ENCODE measurements at places on chromosomes 12 and 14.

- DNase-seq: no peak
These were observed 53.3 kb downstream of the TMTC1 start for GRCh38 chr12:29730481-29730880.

GRCh38 chr14:83287300-83287699 lies 1753.6 kb upstream of the SEL1L start:
- no peak for DNase-seq

DNA sequence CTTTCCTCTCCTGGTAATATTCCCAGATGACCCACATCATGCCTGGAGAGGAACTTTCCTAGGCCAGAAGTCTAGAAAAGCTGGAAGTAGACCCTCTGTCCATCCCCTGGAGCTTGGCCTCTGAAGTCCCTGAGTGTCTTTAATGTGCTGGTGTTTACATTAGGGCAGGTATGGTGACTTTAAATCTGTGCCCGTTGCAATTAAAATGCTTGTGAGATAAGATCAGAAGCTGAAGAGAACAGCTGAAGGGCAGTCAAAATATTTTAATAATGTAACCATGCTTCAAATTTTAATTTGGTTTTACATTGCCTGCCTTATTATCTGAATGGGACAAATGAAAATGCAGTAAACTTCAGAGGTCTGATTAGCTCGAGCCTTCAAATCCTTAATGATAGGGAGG lies 1022.5 kb downstream of the BCL11B start:
- no peak for DNase-seq

DNA sequence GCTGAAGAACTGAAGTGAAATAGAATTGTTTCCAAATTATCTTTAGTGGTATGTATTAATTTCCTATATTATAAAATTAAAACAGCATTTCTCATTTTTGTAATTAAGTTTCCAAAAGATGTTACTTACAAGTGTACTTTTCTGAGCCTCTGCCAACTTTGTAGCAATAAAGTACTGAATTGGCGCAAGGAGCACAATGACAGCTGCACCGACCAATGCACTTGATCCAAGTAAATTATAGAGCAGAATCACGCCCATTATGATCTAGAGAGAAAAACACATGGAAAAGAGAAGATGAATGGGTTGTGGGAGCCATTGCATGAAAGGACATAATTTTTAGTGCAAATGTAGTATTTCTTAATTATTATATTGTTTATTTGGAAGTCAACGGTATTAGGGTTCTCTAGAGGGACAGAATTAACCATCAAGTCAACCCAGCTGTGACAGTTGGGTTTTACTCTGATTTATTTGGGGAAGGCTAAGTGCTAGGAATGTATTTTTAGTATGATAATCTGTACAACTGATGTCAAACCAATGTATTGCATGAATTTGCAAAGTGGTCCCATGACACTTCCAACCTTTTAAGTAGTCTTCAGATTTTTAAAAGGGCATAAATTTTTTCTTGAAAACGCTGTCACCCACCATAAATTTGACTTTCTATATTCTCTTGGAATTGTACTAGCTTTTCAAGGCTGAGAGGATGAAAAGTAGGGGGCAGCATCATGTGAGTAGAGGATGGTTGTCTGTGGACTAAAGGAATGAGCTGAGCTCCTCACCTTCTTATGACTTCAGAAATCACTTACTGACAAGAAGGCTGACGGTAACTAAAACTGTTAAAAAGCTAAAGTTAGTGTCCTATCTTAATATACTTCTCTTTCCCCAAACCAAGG lies 33.0 kb downstream of the ABCC9 start:
- no peak for DNase-seq

DNA sequence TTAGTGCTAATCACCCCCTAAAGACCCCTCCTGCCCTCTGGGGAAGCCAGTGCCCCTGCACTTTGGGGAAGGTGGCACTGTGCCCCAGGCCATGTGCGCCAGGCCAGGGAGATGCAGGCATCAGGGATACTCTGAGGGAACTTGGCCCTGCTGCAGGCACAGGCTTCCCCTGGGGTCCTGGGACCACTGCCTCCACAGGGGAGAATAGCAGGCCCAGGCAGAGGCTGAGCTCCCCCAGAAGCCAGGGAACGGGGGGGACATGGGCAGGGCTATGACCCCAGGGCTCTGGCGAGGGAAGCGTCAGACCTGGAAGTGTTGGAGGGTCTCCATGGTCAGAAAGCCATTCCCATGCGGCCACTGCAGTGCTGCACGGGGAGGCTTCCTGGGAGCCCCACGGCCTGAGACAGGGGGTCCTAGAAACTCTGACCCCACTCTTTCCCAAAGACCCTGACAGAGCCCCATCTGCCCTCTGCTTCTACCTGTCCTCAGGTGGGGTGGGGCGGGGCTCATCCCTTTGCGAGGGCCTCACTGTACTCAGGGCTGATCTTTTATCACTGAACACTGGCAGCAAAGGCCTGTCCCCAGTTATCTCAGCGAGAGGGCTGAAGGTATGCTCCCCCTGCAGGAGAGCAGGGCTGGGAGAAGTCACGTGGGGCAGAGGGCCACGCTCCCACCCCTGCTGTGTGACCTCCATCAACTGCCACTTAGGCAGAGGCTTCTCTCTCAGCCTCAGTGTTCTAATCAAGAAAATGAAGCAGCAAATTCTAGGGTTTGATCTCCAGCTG lies 160.0 kb downstream of the CALM1 start:
- no peak for DNase-seq

DNA sequence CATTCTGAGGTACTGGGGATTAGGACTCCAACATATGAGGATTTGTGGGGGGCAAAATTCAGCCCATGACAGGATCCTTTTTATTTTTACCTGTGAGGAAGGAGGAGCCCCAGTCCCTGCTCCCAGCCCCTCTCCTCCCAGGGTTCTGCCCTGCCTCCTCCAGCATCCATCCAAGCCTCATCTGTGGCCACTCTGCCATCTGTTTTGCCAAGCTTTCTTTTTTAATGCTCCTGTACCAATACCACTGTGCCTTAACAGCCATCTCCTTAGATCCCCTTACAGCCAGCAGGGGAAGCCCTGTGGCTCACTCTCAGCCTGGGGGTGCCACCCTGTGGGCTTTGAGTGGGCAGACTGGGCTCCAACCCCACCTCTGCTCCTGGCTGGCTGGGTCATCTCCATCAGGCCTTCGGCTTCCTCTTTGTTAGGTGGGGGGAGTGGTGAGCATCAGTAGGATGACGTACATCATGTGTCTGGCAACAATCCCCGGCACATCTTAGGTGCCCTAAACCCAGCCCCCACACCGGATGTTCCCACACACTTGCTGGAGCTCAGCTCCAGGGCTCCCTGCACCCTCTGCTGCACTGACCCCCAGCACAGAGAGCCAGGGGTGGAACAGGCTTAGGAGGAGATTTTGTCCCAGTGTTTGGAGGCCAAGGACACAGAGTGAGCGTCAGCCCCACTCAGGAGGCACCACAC lies 40.2 kb downstream of the CYP46A1 start:
- no peak for DNase-seq

GRCh38 chr14:104145826-104146601 lies 7.6 kb downstream of the KIF26A start:
- no peak for DNase-seq

GRCh38 chr12:122106843-122107242 lies 28.3 kb downstream of the MLXIP start:
- no peak for DNase-seq

DNA sequence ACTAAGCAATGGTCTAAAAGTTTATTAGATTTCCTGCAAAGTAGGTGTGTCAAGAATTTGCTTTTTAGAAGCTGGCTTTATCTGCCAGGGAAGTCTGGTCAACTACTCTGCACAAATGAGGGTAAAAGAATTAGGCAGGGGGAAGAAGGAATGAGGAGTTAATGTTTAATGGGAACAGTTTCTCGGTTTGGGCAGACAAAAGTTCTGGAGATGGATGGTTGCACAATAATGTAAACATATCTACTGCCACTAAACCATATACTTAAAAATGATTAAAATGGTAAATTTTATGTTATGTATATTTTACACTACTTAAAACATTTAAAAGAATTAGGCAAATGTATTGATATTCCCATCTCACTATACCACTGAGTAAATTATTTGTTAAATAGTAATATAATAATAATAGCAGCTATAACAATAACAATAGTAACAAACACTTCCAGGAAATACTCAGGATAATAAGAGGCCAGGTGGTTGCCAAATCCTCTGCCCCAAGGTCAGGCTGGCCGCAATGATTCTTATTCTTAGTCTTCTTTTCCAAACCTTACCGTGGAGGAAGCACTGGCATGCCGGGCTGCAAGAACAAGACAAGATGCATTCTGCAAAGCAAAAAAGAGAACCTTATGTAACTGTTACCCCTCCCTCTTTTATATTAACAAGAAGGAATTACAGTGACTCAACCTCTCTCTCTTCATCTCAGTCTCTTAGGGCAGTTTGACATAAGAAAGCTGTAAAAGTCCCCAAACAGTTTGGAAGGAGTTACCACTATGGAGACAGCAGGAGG lies 13.9 kb downstream of the CS start:
- DNase-seq: no peak

- DNase-seq: no peak
These were observed 18.3 kb upstream of the SLC35F4 start for GRCh38 chr14:57884175-57884574.
